ENCODE measurements at places on chromosomes 11 and 22.

DNA sequence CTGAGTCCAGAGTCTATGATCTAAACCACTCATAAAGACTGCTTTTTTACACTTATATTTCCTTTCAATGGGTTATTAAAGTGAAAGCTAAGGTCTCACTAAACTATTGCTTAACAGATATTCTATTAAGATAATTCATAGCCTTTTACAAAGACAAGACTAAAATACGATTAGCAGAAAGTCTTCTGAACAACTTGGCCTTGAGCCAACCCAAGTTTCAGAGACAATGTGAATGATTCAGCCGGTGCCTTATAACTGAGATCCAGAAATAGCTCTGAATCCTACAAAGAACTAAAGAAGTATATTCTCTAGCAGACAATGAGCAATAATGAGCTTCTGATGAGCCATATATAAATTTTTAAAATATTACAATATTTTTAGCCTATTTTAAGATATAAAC is 41.5 kb upstream of the CARD18 start:
- DNase-seq, result no peak
- H3K27me3 ChIP-seq, result peaks cover 3% of the 10 kb centered on the region
- no peak overlapping the region for H3K27ac ChIP-seq
- no peaks in the 10 kb centered on the region for H3K36me3 ChIP-seq

DNA sequence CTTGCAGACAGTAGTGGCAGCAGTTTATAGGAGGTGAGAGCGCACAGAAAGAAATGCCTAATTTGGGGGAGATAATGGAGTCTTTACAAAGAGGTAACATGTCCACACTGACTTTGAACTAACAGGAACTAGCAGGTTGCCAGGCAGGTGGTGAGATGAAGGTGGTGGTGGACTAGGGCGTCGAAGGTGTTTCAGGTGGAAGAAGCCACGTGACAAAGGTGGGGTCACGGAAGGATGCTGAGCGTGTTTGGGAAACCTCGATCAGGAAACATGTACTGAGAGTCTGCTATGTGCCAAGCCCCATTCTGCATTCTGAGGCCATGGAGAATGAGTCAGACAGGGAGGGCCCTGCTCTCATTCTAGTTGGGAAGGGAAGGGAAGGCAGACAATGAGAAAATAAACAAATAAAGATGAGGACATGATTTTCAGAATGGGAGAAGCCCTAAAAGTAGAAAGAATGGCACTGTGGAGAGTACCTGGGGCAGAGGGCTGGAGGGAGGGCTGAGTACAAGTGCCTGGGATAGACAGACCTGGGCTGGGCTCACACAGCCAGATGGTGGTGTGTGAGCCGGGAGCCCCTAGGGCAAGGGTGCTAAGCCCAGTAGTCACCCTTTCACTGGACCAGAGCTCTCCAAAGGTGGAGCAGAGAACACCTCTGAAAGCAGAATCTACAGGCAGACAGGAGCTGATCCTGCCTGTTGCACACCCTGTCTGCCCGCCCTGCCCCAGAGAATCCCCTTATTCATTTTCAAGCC is 16.2 kb upstream of the NNMT start:
- no peak overlapping the region for H3K27ac ChIP-seq
- no peaks in the 10 kb centered on the region for H3K4me1 ChIP-seq
- H3K27me3 ChIP-seq, result peaks cover 18% of the 10 kb centered on the region

- H3K4me3 ChIP-seq, result no peak overlapping the region
- no peak overlapping the region for H3K27ac ChIP-seq
- no peaks in the 10 kb centered on the region for H3K27me3 ChIP-seq
- H3K36me3 ChIP-seq, result no peaks in the 10 kb centered on the region
- DNase-seq, result no peak
Measured at GRCh38 chr22:41766476-41766875, 34.0 kb upstream of the CCDC134 start.

DNA sequence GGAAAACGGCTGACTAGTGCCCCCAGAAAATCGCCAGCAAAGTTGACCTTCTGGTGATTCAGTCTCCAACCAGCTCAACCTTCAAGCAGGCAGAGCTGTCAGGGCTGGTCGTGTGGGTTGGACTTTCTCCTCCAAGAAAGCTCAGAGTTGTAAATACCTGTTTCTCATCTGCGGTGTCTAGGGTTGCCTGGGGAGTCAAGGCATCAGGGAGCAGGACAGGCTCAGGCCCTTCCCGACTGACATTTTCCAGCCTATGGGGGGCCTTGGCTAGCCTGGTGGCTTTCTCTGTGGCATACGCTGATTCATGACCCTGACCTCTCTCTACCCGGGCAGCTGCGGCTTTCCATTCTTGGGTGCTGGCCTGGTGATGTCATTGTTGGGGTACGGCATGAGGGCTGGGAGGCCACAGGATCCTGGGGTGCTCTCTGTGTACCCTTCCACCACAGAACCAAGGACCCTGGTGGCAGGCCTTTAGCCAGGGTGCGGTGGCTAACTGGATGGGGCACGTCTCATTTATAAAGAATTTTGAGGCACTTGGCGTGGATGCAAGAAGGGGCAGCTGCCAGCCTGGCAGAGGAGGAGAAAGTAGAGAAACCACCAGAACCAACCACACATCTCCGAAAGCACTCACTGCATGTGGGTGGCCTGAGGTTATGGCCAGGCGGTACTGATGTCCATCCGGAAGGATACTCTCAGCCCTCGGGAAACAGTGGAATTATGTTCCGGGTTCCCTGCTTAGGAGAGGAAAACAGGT is 64.9 kb downstream of the BCR start:
- no peak overlapping the region for H3K4me3 ChIP-seq
- peaks cover 1% of the 10 kb centered on the region for H3K27me3 ChIP-seq
- peaks cover 27% of the 10 kb centered on the region for H3K4me1 ChIP-seq
- no peak overlapping the region for H3K27ac ChIP-seq
- H3K36me3 ChIP-seq, result peaks cover 4% of the 10 kb centered on the region

DNA sequence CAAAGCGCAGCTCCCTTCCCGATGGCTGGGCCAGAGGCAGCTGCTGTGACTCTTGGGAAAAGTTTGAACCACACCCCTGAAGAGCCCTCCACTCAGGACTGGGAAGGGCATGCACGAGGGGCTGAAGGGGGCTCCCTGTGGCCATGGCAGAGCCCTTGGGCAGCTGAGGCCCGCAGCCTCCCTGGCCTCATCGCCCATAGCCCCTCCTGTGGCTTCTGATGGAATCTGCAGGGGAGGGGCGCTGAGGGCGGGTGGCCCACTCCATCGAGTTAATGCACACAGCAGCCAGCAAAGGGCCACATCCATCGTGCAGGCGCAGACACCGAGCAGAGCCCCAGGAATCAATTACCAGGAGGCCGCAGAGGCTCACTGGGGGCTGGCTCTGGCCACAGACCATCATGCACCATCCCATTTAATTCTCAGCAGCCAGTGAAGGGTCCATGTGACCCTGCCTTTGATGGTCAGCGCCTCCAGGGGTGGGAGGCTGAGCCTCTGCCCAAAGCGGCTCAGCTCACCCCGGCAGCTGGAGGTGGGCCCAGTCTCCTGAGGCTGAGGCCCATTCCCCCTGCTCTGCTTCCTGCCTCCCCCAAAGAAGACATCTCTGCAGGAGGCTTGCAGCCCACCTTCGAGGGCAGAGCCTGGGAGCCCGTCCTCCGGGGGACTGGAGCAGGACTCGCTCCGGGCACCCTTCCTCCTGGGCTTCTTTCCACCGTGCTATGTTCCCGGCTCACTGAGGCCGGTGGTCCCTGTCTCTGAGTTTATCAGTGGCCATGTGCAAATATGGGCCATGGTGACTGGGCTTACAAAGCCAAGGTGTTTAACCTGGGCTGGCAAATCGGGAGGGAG is 1410.2 kb downstream of the BRD1 start:
- no peak overlapping the region for H3K4me3 ChIP-seq
- no peaks in the 10 kb centered on the region for H3K36me3 ChIP-seq
- no peak overlapping the region for H3K27ac ChIP-seq

GRCh38 chr11:132060567-132060966 is 690.2 kb downstream of the NTM start:
- no peak overlapping the region for H3K4me3 ChIP-seq
- DNase-seq, result no peak
- H3K4me1 ChIP-seq, result no peaks in the 10 kb centered on the region
- no peak overlapping the region for H3K27ac ChIP-seq
- H3K27me3 ChIP-seq, result no peaks in the 10 kb centered on the region

DNA sequence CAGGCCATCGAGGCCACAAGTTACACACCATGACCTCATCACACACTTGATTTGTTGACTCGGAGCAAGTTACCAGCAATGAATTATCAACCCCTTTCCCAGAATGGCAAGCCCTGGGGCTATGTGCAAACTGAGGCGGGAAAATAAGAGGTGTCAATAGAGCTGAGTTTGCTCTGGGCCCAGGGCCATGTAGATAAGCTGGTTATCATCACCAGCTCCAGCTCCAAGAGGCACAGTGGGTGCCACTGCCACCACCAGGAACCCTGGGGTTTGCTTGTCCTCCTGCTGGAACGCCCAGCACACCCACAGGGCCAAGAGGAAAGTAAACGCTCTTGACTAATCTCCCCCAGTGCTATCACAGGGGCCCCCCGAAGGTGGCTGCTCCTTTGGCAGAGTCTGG is 13.0 kb upstream of the VPS37C start:
- H3K4me1 ChIP-seq, result peaks cover 11% of the 10 kb centered on the region
- H3K27ac ChIP-seq, result no peak overlapping the region
- peaks cover 1% of the 10 kb centered on the region for H3K27me3 ChIP-seq
- no peaks in the 10 kb centered on the region for H3K36me3 ChIP-seq
- no peak for DNase-seq

DNA sequence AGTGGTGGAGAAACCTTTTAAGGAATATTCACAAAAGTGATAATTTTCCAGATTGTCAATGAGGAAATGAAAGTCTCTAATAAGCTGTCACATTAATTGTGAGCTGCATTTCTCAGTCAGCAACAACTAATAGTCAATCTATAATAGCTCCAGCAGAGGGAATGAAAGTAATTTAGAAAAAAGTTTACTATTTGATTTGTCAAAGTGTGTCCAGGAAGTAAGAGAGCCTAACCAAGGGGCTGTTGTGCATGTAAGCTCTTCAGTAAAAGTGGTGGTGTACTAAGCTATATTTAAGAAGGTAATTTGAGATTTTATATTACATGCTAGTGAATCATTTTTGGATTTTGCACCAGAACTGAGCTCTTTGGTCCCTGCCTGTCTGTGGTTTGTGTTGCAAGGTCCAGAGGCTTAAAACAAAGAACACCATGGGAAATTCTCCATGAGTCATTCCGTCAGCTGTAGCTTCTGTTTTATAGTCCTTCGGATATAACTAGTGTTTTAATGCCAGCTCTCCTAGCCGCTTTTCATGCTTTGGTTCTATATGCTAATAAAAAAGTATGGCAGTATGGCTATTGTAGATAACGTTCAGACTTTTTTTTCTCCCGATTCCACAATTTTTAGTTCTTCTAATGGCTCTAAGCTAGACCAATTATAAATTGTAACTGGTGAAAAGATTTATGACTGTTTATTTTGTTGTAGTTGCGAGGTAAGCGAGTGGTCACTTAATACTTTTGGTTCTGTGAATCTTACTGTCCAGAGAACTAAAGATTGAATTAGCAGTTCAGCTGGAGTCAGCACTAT is 64.6 kb downstream of the ARHGEF12 start:
- no peak overlapping the region for H3K27ac ChIP-seq
- H3K27me3 ChIP-seq, result no peaks in the 10 kb centered on the region
- H3K4me1 ChIP-seq, result peaks cover 7% of the 10 kb centered on the region
- no peak for DNase-seq
- H3K36me3 ChIP-seq, result no peaks in the 10 kb centered on the region

DNA sequence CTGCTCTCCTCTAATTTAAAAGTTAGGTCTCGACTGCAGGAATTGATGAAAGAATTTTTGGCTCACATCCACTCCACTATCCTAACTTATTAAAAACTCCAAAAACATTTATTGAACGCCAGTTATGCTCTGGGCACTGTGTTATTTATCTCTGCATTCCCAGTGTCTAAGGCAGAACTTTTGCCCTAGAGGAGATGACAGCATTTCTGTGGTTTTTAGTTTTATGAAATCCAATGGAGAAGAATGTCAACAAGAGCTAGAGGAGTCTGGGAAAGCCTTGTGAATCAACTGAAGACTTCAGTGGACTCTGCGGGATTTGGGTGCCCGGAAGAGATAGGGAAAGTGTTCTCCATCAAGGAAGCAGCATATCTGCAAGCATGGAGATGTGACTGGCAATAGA is 217.0 kb upstream of the PGR start:
- no peaks in the 10 kb centered on the region for H3K36me3 ChIP-seq
- H3K27ac ChIP-seq, result no peak overlapping the region
- H3K4me3 ChIP-seq, result no peak overlapping the region
- H3K4me1 ChIP-seq, result no peaks in the 10 kb centered on the region
- no peak for DNase-seq

- no peak overlapping the region for H3K27ac ChIP-seq
- no peak overlapping the region for H3K4me3 ChIP-seq
- peaks cover 4% of the 10 kb centered on the region for H3K4me1 ChIP-seq
Measured at GRCh38 chr11:12188548-12189317, 78.3 kb downstream of the MICAL2 start.

DNA sequence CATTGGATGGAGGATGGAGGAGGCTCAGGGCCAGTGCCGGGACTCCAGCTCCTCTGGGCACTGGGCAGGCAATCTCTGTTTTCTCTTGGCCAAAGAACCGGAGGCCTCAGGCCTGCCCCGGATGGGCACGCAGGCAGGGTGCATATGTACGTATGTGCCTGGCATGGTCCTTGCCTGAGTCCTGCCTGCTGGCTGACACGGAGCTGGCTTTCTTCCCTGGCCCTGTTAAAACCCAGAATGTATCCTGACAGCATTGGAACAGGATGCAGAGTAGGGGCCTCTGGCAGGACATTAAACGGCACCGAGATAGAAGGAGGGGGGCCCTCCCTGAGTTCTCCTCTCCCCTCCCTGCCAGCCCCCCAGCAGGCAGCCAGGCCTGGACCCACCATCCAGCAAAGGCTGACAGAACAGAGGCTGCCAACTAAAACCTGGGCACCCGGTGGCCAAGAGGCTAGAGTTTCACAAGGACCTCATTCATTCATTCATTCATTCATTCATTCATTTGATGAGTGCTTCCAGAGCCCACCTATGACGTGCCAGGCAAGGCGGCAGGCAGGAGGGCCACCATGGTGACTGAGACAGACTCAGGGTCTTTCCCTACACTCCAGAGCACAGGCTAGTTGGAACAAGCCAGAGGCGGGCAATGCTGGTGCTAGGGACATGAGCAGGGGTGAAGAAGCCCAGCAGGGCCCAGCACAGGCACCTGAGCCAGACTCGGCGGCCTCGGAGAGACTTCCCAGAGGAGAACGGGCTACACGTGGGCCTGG is 28.8 kb downstream of the FLRT1 start:
- no peak for DNase-seq
- no peak overlapping the region for H3K4me3 ChIP-seq
- no peak overlapping the region for H3K27ac ChIP-seq
- H3K4me1 ChIP-seq, result peaks cover 5% of the 10 kb centered on the region
- peaks cover 23% of the 10 kb centered on the region for H3K27me3 ChIP-seq
